ENCODE measurements at places on chromosomes 5 and 9. TPM values are rescaled to one million over a fixed set of nuclear protein-coding genes. Genes with fewer than 3 reads are reported as not detected.

Gene HNRNPA0
- 30.7 TPM for total RNA-seq

GRCh38 chr9:124623966-124624734 is 117.0 kb upstream of the NR5A1 start:
- no peak overlapping the region for H3K4me3 ChIP-seq
- H3K27me3 ChIP-seq: no peaks in the 10 kb centered on the region
- no peak for DNase-seq
- no peak overlapping the region for H3K27ac ChIP-seq

- no peaks in the 10 kb centered on the region for H3K4me1 ChIP-seq
- no peak overlapping the region for H3K4me3 ChIP-seq
- H3K27ac ChIP-seq: no peak overlapping the region
- H3K36me3 ChIP-seq: no peaks in the 10 kb centered on the region
- H3K27me3 ChIP-seq: no peaks in the 10 kb centered on the region
These were observed 16.9 kb downstream of the S1PR3 start for GRCh38 chr9:89008055-89008743.

Gene BOD1
- 35.7 TPM for total RNA-seq

Gene ADGRD2
- not detected for total RNA-seq

Gene GOLGA2
- 82.4 TPM for total RNA-seq

GRCh38 chr5:177403102-177403791 is 2.8 kb upstream of the PFN3 start:
- peak overlapping the region; percentile 52 for H3K4me3 ChIP-seq
- H3K36me3 ChIP-seq: no peaks in the 10 kb centered on the region
- peaks cover 39% of the 10 kb centered on the region for H3K4me1 ChIP-seq

Gene LIFR
- 0.23 TPM for total RNA-seq

Gene ARPC5L
- total RNA-seq: 26.8 TPM

DNA sequence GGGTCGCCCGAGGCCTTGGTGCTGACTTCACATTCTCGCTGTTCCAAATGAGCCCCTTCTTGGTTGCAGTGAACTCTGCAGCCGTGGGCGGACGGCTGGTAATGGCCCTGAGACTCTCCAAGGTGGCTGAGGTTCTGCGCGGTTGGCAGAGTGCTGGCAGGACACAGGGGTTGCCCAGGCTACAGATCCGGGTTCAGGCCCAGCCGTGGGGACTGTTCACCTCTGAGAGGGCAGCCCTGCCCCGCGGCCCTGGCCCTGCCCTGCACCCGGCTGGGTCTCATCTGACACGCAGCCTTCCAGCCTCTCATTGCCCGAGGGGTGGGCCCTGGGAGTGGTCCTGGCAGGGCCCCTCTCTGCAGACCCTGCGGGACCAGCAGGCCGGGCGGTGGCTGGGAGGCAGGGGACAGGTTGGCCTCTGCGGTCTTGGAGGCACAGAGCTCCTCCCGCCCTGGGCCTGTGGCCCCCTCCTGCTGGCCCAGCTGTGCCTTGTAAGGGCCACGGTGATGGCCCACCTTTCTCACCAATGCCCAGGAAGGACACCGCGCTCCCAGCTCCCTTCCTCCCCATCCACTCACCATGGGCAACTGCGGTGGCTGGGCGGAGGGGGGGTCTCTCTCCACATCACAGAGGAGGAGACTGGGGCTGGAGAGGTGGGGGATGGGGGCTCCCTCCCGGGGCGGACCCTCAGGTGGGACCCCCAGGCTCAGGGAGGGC is 51.6 kb downstream of the AHRR start:
- H3K4me1 ChIP-seq: peaks cover 15% of the 10 kb centered on the region
- H3K4me3 ChIP-seq: no peak overlapping the region
- no peaks in the 10 kb centered on the region for H3K36me3 ChIP-seq
- no peak for DNase-seq
- no peak overlapping the region for H3K27ac ChIP-seq

Gene SRA1
- 26.6 TPM for total RNA-seq

DNA sequence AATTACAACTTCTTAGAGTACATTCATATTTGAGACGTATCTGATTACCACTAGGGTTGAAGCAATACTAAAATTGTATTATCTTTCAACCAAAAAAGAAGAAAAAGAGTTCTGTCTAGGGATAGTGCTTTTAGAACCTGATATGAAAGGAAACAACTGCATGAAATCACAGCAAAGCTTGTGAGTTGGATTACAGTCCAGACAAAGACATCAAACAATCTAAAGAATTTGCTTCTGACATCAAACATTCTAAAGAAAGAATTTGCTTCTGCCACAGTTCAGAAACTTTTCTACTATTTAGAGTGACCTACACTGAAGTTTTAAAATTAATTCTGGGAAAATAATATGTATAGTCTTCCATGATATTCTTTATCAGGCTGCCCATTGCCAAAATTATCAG is 1141.1 kb upstream of the ACO1 start:
- H3K4me3 ChIP-seq: no peak overlapping the region
- H3K27ac ChIP-seq: no peak overlapping the region
- H3K4me1 ChIP-seq: no peaks in the 10 kb centered on the region

- peak; percentile 62 for DNase-seq
- H3K4me3 ChIP-seq: no peak overlapping the region
- H3K27me3 ChIP-seq: no peaks in the 10 kb centered on the region
- H3K27ac ChIP-seq: peak overlapping the region; percentile 73
- H3K36me3 ChIP-seq: no peaks in the 10 kb centered on the region
- H3K4me1 ChIP-seq: peaks cover 100% of the 10 kb centered on the region
These were observed 11.9 kb downstream of the GLIPR2 start for GRCh38 chr9:36148311-36149051.

Gene PRELID2
- 3.1 TPM for total RNA-seq

DNA sequence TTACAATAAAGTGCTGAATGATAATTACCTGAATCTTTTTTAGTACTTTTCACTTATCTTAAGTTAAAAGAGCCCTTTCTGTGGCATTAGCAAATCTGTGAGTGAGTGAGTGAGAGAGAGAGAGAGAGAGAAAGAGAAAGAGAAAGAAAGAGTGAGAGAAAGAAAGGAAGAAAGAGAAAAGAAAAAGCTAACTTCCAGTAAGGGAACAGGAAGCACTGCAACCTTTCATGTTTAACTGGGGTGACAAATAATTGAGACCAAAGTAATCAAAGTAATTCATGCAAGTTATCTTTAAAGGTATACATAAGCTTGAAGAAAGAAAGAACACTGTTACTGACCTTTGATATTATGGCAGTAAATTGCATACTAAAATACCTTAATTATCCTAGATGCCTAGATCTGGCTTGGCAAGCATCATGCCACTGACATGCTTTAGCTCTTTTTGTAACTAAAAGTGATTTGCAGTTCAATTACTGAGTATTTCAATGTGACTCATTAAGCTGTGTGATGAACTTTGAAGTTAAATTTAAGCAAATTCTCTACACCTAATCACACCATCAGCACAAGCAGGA is 21.7 kb downstream of the FEM1C start:
- H3K4me1 ChIP-seq: peaks cover 13% of the 10 kb centered on the region
- H3K4me3 ChIP-seq: no peak overlapping the region
- H3K27ac ChIP-seq: no peak overlapping the region

DNA sequence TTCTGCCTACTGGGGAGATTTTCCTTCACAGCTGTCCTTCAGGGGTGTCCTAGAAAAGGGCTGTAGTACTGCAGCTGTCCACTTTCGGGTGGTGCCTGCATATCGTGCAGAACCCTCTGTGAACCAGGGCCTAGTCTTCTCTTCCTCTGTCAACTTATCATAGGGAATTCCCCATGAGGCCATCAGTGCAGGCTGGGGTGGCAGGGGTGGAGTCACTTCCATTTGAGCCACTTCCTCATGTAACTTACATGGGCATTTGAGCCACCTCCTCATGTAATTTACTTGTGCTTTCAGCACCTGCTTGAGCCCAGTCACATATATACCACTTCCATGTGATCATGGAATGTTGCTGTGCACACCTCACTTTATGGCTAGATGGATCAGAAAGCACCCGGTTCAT is 742.0 kb upstream of the RGMB start:
- H3K4me1 ChIP-seq: no peaks in the 10 kb centered on the region
- no peaks in the 10 kb centered on the region for H3K27me3 ChIP-seq
- no peak for DNase-seq
- no peaks in the 10 kb centered on the region for H3K36me3 ChIP-seq

GRCh38 chr9:133601746-133602145 is 7.4 kb downstream of the FAM163B start:
- H3K4me1 ChIP-seq: no peaks in the 10 kb centered on the region
- no peak for DNase-seq
- H3K27ac ChIP-seq: no peak overlapping the region
- H3K4me3 ChIP-seq: no peak overlapping the region
- no peaks in the 10 kb centered on the region for H3K36me3 ChIP-seq

- H3K36me3 ChIP-seq: peaks cover 25% of the 10 kb centered on the region
- no peak overlapping the region for H3K4me3 ChIP-seq
- peaks cover 7% of the 10 kb centered on the region for H3K4me1 ChIP-seq
- DNase-seq: no peak
These were observed 124.9 kb downstream of the EHMT1 start for GRCh38 chr9:137743695-137744094.

Gene ARSK
- total RNA-seq: 7.4 TPM

DNA sequence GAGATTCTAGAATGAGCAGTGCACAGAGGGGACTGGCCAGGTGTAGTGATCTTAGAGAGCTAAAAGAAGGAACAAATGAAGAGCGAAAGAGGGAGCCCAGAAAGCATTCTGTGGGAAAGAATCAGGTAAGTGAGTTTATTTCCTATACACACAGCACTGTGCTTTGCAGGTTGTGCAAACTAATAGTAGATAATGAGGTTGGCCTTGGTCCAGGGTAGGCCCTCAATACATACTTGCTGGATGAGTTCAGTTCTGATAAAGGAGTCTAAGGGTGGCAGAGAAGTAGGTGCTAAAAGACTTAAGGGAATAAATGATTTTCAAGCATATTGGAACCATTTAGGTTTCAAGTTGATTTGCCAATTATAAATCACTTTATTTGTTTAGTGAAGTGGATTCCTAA is 122.0 kb downstream of the NPR3 start:
- no peaks in the 10 kb centered on the region for H3K36me3 ChIP-seq
- H3K27me3 ChIP-seq: no peaks in the 10 kb centered on the region
- no peaks in the 10 kb centered on the region for H3K4me1 ChIP-seq

Measured in CD4-positive, alpha-beta memory T cell (primary cell).